ENCODE measurements at places on chromosomes 7 and 10. TPM values are rescaled to one million over a fixed set of nuclear protein-coding genes. Genes with fewer than 3 reads are reported as not detected.

The OR2A5 gene
- total RNA-seq: not detected

The ECD gene
- 22.0 TPM for total RNA-seq

The PRSS1 gene
- total RNA-seq: not detected

The HBP1 gene
- 127 TPM for total RNA-seq

All from fibroblast of lung (primary cell).